Dermis microvascular lymphatic vessel endothelial cell (primary cell): ENCODE measurements at places on chromosomes 7 and 10. TPM values are rescaled to one million over a fixed set of nuclear protein-coding genes. Genes with fewer than 3 reads are reported as not detected.
A peak's percentile ranks its signal among the peaks of the same experiment; 100 is the strongest.

The WNT2 gene
- not detected in 2 replicates for total RNA-seq

The CALD1 gene
- 229 and 313 TPM in 2 replicates for total RNA-seq

- DNase-seq: peak; percentile 78
Observed at GRCh38 chr7:55552320-55553023, 19.8 kb downstream of the VOPP1 start.

DNA sequence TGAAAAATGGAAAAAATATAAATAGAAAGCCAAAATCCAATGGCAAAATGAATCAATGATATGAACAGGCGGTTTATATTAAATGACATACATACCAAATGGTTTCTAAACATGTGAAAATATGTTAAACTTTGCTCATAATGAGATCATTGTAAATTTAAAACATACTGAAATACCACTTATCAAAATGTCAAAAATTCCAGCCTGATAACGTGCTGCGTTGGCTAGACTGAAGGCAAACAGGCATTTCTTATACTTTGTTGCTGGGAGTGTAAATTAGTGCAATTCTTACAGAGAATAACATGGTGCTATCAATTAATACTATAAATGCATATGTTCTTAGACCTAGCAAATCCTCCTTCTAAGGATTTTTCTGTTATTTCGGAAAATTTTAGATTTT, 225.8 kb upstream of the FAM3C start:
- no peak for DNase-seq

DNA sequence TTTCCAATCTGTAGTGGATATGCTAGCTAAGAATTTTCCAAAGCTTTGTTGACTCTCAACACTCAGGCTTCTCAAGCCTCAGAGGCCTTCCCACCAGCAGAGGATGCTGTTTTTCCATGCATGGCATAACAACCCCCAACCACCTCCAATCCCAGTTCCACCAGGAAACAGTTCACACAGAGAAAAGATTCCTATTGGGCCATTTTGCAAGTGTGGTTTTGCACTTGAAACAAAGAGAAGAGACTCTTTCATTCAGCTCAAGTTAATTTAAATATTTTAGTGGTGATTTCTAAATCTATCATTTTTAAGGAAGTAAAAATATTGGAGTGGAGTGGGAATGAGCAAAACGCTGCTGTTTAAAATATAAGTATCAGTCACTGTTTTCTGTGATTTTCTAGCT, 105.6 kb upstream of the COL1A2 start:
- DNase-seq: peak; percentile 84

GRCh38 chr10:98915911-98916310, 319.7 kb downstream of the HPSE2 start:
- no peak for DNase-seq

GRCh38 chr7:137523171-137523570, 179.6 kb upstream of the PTN start:
- no peak for DNase-seq
